ENCODE measurements at places on chromosomes 3 and 15.

- DNase-seq = no peak
These were observed 4.7 kb upstream of the THSD4 start for GRCh38 chr15:71110405-71111180.

- DNase-seq = no peak
These were observed 84.4 kb downstream of the OCA2 start for GRCh38 chr15:28014623-28015200.

DNA sequence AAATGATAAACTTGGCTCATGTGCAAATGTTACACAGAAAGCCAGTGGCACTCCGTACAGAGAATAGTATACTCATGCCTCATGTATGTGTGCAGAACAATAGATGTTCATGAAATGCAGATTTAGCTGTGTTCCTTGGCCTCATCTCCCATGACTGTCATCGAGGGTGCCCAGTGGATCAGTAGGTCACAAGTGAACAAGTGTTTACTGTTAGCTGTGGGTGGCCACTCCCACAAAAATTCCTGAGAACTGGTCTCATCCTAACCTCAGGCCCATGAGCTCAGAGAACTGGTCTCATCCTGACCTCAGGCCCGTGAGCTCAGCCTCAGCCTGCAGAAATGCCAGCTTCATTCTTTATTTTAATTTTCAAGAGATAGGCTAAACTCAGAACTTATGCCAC is 124.1 kb downstream of the GADL1 start:
- no peak for DNase-seq

DNA sequence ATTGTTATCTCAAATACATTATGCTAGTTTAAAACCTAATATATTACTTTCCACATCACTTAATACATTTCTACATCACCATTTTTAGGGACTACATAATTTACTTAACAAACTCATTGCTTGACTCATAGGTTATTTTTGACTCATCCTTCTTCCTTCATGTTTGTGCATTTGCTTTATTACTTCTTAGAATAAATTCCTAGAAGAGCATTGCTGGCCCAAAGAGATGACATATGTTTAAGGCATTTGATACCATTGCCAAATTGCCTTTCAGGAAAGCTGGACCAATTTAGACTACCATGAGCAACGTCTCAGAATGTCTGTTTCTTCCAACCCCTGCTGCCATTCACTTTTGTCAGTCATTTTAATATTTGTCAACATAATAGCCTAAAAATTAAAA is 905.8 kb downstream of the IGSF11 start:
- no peak for DNase-seq

DNA sequence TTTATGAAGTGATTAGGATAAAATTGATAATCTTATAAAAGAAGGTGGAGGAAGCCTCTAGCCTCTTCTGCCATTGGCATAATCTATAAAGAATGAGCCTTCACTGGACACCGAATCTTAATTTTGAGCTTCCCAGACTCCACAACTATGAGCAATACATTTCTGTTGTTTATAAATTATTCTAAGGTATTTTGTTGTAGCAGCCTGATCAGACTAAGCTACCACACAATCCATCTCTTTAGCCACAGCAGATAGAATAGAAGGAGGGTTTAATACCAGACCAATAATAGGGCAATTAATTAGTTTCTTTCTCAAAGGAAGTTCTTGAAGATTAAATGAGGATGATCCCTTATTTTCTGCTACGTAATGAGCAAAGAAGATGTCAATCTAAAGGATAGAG is 33.3 kb downstream of the SUCNR1 start:
- DNase-seq = no peak

DNA sequence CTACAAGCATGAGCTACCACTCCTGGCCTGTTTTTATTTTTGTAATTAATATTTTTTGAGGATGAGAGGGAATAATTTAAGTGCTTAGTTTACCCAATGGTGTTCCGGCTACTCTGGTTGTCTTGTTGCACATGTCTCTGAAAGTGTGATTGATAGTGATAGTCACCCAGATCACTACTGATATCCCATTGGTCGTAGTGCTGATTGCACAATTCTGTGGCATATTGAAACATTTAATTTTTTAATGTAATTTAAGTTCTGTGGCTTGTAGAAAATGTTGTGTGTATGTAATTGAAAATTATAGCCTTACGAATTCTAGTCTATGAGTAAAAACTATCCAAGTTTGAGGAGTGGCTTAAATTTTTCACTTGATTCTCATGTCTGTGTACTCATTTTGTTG is 11.9 kb downstream of the ARIH2 start:
- DNase-seq = no peak

- no peak for DNase-seq
These were observed 220.0 kb upstream of the UMPS start for GRCh38 chr3:124510290-124510689.

DNA sequence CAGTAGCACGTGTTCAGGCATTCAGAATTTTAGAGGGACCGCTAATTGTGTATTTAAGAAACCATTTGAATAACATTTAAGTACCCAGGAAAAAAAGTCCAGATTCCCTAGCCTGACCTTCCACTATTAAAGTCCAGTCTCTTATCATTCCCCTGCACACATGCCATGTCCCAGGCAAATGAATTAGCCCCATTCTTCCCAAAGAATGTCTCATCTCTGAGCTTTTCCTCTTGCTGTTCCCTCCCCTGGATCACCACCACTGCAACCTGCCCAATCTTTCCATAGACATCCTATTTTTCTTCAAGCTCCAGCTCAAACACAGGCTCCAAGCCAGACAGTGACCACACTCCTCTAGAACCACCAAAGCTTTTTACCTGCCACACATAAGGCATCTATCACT is 25.9 kb downstream of the PLD1 start:
- no peak for DNase-seq

- no peak for DNase-seq
These were observed 15.7 kb upstream of the ESYT3 start for GRCh38 chr3:138418601-138419206.

DNA sequence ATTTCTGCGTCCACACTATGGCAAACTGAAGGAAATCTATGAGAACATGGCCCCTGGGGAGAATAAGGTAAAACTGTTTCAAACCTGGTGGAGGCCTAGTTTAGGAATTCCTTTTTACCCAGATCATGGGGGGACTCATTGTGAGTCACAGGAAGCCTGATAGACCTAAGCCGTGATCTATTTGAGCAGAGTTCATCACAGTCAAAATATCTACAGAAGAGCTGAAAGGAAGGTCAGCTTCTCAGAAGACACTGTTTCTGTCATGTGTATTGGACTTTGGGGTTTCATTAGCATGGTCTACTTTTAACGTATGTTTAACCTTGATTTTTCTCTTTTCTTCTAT is 1.3 kb downstream of the PSMD2 start:
- no peak for DNase-seq

DNA sequence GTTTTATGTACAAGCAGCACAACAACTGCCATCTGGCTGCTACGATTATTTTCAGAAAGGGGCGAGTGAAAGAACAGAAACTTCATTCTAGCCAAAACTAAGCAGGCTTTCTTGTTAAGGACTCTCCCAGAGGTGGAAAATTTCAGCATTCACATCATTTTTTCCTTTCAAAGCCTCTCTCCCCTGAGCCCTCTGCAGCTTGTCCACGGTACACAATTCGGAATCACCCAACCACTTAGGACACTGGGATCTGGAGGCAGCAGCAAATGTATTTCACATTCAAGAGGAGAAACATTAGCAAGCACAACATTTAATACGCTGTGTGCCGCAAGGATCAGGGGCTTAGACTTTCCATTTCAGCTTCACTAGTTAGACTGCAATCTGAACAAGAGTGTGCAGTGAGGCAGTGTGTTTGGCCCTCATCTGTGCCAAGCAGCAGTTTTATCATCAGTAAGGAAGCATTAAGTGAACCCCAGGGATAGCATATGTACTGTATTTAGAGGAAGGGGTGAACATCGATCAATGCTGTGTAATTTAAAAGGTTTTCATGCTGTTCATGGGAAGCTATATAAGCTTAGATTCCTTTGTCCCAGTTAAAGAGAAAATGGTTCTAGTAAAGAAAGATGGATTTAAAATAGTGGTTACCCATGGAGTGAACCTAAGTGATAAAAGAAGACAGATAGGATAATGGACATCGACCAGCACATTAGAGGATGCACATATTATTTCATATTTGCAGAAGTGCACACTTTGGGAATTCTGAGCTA is 504.9 kb downstream of the TBL1XR1 start:
- DNase-seq = no peak

- DNase-seq = no peak
These were observed 537.5 kb downstream of the ROBO1 start for GRCh38 chr3:79230266-79230665.

DNA sequence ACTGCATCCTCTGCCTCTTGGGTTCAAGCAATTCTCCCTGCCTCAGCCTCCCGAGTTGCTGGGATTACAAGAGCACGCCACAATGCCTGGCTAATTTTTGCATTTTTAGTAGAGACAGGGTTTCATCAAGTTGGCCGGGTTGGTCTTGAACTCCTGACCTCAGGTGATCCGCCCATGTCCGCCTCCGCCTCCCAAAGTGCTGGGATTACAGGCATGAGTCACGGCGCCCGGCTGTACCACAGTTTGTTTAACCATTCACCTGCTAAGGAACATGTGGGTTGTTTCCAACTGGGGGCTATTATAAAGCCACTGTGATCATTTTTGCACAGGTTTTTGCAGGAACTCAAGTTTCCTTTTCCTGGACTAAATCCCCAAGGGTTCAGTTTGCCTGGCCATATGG is 123.2 kb upstream of the RAP2B start:
- DNase-seq = no peak

- no peak for DNase-seq
These were observed 160.7 kb upstream of the MCTP2 start for GRCh38 chr15:94070356-94071295.

- no peak for DNase-seq
These were observed 27.9 kb downstream of the AADAC start for GRCh38 chr3:151841801-151842200.

- DNase-seq = no peak
These were observed 29.3 kb downstream of the TMEM41A start for GRCh38 chr3:185469542-185469941.

DNA sequence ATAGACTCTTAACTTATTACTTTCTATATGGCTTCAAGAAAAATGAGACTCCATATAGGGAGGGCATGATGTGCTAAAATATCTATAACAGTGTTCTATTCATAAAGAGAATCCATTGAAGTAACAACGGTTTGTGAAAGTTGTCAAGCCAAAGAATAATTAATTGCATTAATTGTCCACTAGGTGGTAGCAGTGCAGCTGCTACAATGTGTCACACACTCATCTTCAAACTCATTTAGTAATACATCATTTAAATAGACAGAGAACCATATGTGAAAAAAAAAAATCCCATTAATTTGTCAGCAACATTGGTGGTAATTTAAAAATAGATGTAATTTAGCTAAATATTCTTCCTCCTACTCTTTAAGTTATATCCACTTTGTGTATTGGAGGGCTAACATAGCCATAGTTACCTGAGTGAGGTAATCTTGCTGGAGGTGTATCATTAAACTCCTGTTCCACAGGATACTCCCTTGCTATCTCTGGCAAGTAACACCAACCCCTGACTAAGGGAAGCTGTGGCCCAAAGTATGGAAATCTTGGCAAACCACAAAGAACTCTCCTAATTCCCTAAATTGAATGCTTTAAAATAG is 3.7 kb upstream of the CPA3 start:
- DNase-seq = no peak

DNA sequence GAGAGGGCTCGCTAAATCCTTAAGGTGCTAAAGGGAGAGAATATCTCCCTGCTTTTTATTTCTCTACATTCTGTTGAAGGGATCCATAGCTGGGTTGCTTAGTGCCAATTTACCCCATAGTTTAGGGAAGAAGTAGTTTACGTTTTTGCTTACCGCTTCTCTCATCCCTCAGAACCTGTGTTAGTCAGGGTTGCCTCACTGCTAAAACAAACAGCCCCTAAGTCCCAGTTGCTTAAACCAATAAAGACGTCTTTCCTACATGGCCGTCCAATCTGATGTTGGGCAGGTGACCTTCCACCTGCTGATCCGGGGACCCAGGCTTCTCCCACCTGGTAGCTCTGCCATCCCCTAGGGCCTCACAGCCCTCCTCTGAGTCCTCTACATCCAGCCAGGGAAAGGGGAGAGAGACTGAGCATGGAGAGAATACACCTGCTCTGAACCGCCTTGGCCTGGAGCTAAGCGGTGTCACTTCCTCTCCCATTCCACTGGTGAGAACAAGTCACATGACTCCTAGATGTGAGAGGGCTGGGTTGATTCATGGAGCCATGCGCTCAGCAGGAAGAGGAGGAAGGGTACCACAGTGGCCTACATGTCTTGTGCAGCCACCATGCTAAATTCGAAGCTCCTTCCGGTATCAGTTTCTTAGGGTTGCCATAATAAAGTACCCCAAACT is 26.3 kb downstream of the DNASE1L3 start:
- no peak for DNase-seq

DNA sequence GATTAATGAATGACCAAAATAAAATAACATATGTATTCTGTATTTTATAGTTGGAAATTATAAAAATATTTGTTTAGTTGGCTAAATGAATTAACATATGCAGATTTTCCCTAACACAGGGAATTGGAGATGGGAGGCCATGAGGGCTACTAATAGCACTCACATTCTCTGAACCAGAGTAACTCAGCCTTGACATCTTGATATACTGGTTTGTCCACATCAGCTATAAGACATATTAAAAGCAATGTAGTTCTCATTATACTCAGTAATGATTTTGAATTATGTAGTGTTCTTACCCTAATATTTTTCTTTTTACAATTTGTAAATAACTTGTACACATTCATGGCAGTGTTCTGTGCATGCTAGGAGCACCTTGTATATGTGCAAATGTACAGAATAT is 255.9 kb downstream of the EPHA6 start:
- DNase-seq = no peak

DNA sequence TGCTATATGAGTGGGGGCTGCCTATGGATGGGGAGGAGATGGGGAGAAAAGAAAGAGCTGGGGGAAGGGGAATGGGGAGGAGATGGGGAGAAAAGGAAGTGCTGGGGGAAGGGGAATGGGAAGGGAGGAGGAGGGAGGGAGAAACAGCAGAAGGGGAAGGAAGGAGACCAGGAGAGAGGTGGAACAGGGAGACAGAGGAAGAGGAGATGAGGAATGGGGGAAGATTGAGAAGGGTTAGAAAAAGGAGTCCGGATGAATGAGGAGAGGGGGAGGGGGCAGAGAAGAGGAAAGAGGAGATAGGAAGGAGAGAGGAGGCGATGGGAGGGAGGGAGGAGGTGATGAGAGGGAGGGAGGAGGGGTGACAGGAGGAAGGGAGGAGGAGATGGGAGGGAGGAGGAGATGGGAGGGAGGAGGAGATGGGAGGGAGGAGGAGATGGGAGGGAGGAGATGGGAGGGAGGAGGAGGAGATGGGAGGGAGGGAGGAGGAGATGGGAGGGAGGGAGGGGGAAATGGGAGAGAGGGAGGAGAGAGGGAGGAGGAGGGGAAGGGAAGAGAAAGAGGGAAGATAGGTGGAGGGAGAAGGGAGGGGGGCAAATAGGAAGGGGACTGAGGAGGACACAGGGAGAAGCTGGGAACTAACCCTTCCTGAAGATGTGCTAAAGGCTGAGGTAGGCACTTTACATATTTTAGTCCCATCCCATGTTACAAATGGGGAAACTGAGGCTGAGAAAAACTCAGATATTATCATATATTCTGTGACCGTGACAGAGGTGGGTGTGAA is 6.6 kb upstream of the BCL2L10 start:
- no peak for DNase-seq

GRCh38 chr3:151002003-151002981 is 29.8 kb upstream of the CLRN1 start:
- DNase-seq = no peak

- peak; percentile 14 for DNase-seq
These were observed 5.1 kb downstream of the MAGEL2 start for GRCh38 chr15:23642413-23643044.

GRCh38 chr15:23869396-23869795 is 182.3 kb upstream of the NDN start:
- no peak for DNase-seq

GRCh38 chr3:115099986-115100571 is 47.0 kb downstream of the ZBTB20 start:
- no peak for DNase-seq
